ENCODE measurements at places on chromosomes 7 and 10. TPM values are rescaled to one million over a fixed set of nuclear protein-coding genes. Genes with fewer than 3 reads are reported as not detected.

TAS2R41 gene
- total RNA-seq, result 1.3 TPM

PRPF18 gene
- 5.7 TPM for total RNA-seq

- no peak for DNase-seq
Measured at GRCh38 chr7:155489862-155490696, 32.1 kb downstream of the EN2 start.

DNA sequence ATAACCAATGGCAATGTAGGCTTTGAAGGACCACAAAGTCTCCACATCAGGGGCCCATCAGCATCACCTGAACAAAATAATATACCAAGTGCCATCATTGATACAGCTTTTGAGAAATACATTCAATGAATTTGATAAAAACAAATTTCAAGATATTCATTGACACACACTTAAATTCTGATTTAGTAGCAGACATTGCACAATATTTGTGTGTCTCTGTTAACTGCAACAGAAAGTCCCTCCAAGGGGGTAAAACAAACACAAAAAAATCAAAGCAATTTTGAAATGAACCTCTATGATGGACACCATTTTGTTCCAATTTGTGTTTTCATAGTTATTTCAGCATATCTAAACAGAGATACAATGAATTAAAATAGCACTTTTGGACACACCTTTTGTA, 86.8 kb upstream of the RSU1 start:
- DNase-seq, result no peak

DNA sequence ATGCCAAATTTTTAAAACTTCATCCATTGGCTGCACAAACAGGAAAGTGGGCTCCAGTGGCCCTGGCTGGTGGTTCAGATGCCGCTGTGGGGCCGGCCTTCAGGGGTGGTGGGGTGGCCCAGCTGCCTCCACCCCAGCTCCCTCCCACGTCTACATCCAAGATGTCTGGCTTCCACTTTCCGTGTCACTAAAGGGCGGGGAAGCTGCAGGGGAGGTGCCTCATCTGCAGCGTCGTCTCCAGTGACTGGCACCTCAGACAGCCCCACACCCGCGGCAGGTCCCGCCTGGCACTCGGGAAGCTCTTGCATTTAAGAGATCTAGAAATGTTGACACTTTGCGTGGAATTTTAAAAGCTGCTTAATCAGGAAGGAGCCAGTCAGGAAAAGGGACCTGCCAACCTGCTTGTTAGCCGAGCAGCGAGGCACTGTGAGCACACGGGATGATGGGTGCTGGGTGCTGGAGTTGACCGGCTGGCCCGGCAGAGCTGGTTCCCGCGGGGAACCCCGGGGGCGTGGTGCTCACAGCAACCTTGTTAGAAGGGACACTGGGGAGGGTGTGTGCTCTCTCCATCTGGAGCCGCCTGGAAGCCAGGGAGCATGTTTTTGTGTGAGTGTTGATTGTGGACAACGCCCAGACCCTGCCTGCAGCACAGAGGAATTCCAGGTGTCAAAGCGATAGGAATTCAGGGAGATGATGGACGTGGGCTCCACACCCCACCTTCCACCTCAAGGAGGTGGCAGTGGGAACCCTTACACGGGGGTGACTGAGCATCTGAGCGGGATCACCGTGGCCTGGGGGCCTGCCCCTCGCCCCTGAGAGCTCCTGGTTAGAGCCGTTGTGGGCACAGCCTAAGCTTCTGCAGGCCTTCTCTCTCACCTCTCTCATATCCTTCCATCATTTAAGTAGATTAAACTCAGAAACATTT, 320.5 kb downstream of the PTPRN2 start:
- DNase-seq, result no peak

GRCh38 chr7:43764807-43765491, 6.5 kb downstream of the BLVRA start:
- peak; percentile 39 for DNase-seq

DNA sequence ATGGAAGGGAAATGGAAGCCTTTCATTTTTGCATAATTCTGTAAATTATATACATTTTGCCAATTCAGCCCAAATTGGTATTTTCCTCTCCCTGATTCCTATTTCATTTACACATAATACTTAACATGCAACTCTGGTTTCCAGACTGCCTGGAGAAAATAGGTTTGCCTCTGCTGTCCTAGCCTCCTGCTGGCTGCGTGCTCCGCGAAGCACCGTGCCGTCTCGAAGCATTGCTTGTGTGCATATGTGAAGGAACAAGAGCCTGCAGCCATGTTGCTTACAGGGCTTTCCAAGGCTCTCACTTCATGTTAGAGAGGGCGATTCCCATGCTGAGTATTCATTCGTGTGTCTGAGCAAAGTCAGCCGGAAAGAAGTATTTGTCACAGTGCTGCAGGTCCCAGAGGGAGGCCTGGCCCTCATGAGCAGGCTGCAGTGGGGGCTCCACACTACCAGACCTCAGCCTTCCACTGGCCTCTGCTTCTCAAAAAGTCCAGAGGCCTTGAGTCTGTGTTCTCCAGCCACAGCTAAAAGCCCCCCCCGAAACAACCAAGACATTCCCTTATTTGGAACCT, 66.5 kb downstream of the CLRN3 start:
- no peak for DNase-seq

- no peak for DNase-seq
Measured at GRCh38 chr7:16712916-16713315, 40.6 kb upstream of the TSPAN13 start.

DNA sequence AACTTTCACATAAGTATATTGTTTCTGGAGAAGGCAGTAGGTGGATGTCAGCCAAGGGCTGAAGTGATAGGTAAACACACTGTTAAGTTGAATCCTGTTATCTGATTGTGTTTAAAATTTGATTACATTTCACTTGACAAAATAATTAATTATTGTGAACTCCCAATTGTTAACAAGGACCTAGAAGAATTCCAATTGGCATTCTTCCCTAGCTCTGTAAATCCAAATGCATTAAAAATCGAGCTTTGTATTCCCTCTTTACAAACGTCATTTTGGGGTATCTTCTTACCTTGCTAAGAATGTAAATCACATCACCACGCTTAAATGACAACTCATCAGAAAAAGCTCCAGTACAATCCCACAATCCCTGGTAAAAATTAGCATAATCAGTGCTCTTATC, 179.9 kb downstream of the SKAP2 start:
- no peak for DNase-seq

DNA sequence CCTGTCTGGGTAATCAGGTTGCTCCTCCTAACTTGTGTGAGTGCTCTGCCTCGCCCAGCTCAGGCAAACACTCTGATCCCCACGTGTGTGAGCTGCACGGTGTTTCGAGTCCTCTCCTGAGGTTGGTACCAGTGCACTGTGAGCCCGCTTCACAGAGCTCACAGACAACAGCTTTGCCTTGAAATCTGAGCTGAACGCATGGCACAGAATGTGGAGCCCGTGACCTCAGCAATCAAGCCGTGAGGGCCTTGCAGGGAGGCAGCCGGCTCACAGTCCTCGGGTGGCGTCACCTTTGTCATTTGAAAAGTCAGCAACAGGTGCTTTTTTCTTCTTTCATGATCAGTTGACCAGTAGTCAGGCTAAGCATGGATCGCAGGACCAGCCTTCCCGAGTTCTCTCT, 60.2 kb upstream of the ADGRA1 start:
- DNase-seq, result no peak

CYP2C8 gene
- total RNA-seq, result 0.27 TPM

MYL10 gene
- not detected for total RNA-seq

DNA sequence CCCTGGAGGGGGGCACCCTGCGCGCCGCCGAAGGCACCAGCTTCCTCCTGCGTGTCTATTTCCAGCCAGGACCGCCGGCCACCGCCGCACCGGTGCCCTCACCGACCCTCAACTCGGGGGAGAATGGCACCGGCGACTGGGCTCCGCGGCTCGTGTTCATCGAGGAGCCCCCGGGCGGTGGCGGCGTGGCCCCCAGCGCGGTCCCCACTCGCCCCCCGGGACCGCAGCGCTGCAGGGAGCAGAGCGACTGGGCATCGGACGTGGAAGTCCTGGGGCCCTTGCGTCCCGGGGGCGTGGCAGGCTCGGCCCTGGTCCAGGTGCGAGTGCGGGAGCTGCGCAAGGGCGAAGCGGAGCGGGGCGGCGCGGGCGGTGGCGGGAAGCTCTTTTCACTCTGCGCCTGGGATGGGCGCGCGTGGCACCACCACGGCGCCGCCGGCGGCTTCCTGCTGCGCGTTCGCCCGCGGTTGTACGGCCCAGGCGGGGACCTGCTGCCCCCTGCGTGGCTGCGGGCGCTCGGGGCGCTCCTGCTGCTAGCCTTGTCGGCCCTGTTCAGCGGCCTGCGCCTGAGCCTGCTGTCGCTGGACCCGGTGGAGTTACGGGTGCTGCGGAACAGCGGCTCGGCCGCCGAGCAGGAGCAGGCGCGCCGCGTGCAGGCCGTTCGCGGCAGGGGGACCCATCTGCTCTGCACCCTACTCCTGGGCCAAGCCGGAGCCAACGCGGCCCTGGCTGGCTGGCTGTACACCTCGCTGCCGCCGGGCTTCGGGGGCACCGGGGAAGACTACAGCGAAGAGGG, 594 bp downstream of the CNNM1 start:
- peak; percentile 24 for DNase-seq

LRRC61 gene
- 46.6 TPM for total RNA-seq

KIAA1549 gene
- total RNA-seq, result 5.1 TPM

PRXL2A gene
- total RNA-seq, result 6.5 TPM

GAD2 gene
- not detected for total RNA-seq

SPDYE1 gene
- total RNA-seq, result not detected

KLHDC10 gene
- 17.2 TPM for total RNA-seq

- no peak for DNase-seq
Measured at GRCh38 chr10:88455831-88456230, 127.3 kb downstream of the RNLS start.

NUTM2E gene
- under 0.01 TPM for total RNA-seq

DNA sequence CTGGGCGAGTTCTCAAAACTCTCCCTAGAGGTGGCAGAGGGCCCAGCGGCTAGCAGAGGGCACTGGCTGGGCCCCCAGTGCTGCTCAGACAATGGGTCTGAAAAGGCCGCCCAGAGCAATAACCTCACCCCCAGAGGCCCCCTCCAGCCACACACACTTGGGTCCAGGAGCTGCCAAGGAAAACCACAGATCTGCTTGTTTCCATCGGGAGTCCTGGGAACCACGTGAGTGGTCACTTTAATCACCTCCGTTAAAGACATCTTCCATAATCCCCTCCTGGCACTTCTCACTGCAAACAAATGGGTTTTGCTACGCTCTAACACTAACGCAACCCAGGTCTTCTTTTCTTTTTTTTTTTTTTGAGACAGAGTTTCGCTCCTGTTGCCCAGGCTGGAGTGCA, 30.0 kb downstream of the NUDT1 start:
- DNase-seq, result no peak

HOXA9 gene
- 105 TPM for total RNA-seq

- no peak for DNase-seq
Measured at GRCh38 chr10:44569193-44570091, 184.5 kb upstream of the CXCL12 start.

GRCh38 chr7:20834656-20835055, 48.0 kb upstream of the SP8 start:
- peak; percentile 17 for DNase-seq

DNA sequence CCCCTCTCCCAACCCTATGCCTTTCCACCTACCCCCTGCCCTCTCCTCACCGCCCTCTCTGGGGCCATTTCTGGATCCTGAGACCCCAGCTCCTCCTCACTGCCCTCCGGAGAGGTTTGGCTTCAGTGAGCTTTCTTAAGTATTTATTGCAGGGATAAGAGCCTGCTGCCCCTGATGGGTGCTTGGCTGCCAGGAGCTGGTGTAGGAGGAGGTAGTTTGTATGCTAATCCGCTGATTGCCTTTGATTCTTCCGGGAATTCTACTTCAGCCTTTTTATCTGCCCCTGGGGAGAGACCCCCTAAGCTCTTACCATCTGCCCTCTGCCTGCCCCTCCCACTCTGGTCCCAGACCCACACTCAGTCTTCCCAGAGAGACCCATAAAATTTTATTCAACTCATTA, 263.5 kb upstream of the PODXL start:
- no peak for DNase-seq

GRCh38 chr10:110694263-110694662, 50.1 kb downstream of the RBM20 start:
- DNase-seq, result no peak

- DNase-seq, result no peak
Measured at GRCh38 chr10:79202188-79203013, 133.6 kb downstream of the ZMIZ1 start.

CYP26C1 gene
- 0.54 TPM for total RNA-seq

GRCh38 chr7:90411510-90411909, 8.2 kb downstream of the CLDN12 start:
- DNase-seq, result no peak

DNA sequence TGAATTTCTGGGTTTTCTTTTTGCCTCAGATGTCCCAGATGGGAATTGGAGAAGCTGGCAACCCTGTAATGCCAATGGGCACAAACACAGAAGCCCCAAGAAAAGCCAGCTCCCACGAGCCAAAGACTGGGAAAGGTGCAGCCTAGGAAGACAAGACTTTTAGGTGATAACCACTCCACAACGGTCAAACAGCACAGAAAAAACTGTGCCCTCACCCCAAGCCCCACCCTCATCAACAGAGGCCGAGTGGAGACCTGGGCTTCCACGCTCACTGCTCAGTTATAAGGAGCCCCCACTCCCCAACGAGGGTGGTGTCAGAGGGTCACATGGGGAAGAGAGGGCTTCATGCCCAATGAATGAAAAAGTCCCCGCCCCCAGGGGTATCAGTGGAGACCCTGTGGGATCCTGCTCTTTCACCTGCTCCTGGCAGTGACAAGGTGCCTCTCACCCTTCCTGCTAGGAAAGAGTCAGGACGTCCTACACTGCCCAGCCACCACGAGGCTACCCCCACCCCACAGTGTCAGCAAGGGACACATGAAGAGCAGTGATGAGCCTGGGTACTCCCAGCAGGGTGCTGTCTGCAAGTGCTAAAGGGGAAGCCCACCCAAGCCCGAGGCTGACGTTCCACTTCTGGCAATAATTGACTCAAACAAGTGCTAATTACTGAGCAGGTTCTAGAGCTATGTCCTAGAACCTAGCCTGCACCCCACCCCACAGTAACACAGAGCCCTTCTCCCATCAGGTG, 8.3 kb downstream of the TMEM273 start:
- no peak for DNase-seq

GRCh38 chr10:73886085-73886529, 11.8 kb upstream of the CAMK2G start:
- DNase-seq, result peak; percentile 44

GRCh38 chr7:82087099-82087498, 317.3 kb upstream of the HGF start:
- DNase-seq, result no peak

All from hematopoietic multipotent progenitor cell (in vitro differentiated cells).